ENCODE measurements at places on chromosomes 11 and 22. TPM values are rescaled to one million over a fixed set of nuclear protein-coding genes. Genes with fewer than 3 reads are reported as not detected.

Gene RAG2
- total RNA-seq: not detected

Gene NAALADL1
- 12.3 TPM for total RNA-seq

DNA sequence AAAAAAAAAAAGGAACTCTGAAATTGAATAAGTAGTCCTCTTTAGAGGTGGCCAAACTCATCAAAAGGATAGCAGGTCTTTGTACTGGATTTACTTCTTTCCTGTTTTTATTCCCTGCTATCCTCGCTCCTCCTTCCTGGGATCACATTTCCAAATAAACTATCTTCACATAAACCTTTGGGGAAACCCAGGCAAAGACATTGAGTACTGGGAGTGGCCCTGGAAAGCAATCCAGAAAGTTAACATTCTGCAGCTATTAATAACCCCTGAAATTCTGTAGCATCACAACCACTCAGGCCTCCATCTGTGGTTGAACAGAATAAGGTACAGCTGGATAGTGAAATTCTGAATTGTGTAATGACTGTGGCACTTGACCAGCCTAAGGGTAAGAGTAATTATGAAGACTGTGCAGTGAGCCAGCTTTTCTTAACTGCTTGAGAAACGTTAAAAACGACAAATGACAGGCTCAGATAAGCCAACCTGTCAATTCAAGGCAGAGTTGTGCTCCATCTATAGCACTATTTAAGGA, 58.8 kb downstream of the ISX start:
- no peak for DNase-seq

DNA sequence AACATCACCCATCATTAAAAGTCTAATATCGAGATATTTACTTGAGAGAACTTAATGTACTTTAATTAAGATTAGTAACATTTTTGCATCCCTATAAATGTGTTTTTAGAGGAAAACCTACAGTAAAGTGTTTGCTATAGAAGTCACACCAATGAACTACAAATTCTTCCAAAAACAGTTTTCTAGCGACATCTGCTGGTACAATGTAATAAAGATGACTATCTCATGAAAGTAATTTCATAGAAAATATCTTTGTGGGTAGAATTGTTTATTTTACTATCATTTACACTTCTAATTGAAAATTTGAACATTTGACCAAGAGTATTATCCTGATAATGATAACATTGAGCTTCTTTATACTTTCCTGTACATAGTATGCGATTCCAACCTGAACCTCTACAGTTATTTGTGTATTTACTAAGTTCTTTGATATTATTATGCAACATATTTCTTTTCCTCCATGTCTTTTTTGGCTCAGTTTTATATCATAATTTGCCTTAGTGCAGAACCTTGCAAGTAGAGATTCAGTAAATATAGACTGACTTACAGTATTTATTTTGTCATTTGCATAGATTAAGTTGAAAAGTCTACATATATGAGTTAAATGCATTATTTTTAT, 252.7 kb downstream of the TMEM135 start:
- peak; percentile 71 for DNase-seq

Data from lung microvascular endothelial cell (primary cell).